ENCODE measurements at places on chromosomes 12 and 14.

- no peak for DNase-seq
These were observed 13.7 kb downstream of the NID2 start for GRCh38 chr14:52055167-52055566.

- no peak for DNase-seq
These were observed 45.7 kb downstream of the MMAB start for GRCh38 chr12:109527489-109528123.

GRCh38 chr14:34103176-34103575 lies 152.3 kb upstream of the EGLN3 start:
- DNase-seq: no peak

- no peak for DNase-seq
These were observed 85.4 kb downstream of the CHGA start for GRCh38 chr14:93008381-93008780.
